ENCODE measurements at places on chromosomes 11 and 22. TPM values are rescaled to one million over a fixed set of nuclear protein-coding genes. Genes with fewer than 3 reads are reported as not detected.

HMGXB4 gene
- 15.1 TPM for total RNA-seq

APLNR gene
- not detected for total RNA-seq

ZNF215 gene
- 5.5 TPM for total RNA-seq

DSCAML1 gene
- not detected for total RNA-seq

GRCh38 chr11:11294551-11294855 lies 58.5 kb downstream of the CSNK2A3 start:
- no peak for DNase-seq

GRCh38 chr11:69808667-69809086 lies 10.5 kb downstream of the FGF3 start:
- peak; percentile 46 for DNase-seq

GRCh38 chr11:27111896-27112295 lies 71.3 kb downstream of the BBOX1 start:
- DNase-seq: no peak

- no peak for DNase-seq
Measured at GRCh38 chr11:133710681-133711240, 134.6 kb downstream of the SPATA19 start.

DNA sequence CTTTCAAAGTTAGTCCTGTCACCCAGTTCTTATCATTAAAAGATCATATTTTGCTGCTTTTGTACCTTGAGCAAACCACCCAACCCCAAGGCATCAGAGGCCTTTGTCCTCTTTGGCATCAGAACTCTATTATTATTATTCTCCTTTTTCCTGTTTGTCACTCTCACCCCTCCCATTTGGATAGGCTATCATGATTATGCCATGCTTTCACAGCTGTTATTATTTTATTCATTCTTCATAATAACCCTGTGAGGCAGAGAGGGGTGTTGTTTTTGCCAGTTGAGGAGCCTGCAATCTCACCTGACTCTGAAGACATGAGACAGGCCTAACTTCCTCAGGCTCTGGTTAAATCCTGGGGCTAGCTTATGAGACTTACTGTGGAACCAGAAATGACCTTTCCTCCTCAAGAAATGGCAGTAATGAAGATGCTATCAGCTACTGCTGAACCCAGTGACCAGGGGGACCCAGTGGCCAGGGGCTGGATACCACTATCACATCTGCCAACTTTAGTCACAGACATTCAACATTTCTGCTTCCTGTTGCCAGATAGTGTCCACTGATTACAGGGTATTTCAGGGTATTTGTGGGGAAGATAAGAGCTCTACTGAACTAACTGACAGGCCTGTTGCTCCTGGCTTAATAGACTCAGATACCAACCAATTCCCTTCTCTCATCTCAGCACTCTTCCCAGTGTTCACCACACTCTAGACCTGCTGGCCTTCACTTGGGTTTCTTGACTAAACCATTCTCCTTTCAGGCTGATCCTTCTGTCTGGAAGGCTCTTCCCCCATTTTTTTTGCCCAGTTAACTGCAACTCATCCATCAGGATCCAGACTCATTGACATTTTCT lies 11.8 kb upstream of the SWAP70 start:
- DNase-seq: no peak

GRCh38 chr22:27732841-27733240 lies 68.7 kb downstream of the MN1 start:
- no peak for DNase-seq

DNA sequence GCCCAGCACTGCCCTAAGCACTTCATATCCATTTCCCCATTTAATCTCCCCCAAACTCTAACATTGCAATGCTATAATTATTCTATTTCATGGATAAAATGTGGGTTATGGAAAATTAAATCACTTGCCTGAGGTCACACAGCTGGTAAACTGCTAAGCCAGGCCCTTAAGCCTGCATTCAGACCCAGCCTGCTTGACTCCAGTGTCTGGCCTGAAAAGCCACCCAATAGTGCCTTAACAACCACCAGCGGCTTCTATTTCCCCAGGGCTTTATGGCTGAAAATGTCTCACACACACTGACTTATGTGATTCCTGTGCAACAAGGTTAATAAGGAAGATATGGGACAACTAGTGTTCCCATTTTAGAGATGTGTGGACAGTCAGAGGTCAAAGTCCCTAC lies 178.5 kb upstream of the SNX19 start:
- DNase-seq: no peak

DNA sequence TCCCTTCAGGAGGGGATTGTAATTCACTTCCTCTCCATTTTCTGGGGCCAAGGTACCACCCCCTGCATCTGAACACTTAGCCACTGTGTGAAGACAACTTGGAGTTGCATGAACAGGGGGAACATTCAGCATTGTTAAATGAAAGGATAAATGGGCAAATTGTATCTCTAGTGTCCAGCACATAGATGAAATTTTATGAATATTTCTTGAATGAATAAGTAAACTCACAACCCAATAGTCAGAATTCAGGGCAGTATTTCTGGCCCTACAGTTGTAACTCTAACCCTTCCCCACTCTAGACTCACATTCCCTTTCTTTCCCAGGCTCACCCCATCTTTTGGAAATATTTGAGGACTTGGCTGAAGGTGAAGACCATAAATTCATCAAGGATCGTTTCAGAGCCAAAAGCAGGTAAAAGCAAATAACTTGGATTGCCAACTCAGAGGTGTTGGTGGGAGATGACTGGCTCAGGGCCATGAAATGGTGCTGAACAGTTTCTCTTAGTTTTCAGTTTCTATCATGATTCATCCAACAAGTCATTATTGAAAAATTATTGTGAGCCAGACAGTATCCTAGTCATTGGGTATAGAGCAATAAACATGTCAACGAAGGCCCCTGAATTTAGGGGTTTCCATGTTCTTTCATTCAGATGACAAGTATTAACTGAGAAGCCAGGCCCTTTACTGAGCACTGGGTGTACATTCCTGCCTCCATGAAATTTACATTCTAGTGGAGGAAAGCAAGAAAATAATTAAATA lies 33.3 kb upstream of the ZC3H12C start:
- peak; percentile 71 for DNase-seq

DNA sequence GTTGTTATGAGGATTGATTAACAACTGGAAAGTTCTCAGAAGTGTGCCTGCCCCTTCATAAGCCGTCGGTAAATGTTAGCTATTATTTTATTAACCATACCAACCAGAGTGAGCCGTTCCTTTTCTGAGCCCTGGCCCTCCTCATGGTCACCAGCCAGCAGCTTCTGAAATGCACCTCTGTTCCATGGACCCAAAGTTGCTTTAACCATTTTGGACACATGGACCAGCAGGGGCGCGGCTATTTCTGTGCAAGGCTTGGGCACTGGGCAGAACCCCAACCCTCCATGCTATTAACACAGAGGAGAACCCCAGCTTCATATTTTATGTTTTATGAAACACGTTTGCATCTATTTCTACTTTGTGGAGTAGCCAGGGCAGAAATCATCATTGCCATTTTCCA lies 18.6 kb upstream of the SCGB1A1 start:
- no peak for DNase-seq
